Lower leg skin (tissue), 4 donors: ENCODE measurements at places on chromosomes 2 and 18. TPM values are rescaled to one million over a fixed set of nuclear protein-coding genes. Genes with fewer than 3 reads are reported as not detected.

DNA sequence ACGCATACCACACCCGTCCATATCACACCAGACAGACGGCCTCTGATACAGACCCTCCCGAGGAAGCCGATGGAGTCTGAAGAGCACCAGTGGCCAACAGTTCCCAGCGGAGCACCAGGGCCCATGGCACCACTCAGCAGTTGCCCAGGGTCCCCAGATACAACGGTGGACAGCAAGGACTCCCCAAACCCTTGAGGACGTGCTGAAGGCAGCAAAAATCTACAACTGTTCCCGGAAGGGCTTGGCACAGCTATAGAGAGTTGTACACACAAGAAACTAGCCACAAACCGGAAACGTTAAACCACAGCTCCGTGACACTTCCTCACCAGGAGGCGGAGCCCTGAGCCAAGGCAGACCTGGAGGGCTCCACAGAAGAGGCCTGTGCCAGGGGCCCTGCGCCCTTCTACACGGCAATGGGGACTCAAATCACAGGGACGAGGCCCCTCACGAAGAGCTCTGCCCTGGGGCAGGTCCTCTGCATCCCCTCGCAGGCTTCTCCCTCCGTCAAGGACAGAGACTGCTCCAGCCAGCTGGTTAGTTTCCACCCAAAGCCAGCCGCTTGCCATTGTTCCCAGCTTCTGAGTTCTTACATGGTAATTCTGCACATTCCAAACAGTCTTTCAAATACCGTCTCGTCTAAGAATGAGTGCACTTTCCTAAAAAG, 133.4 kb downstream of the HDAC4 start:
- DNase-seq, result peak; percentile 82

- DNase-seq, result no peak
These were observed 30.6 kb downstream of the HNRNPLL start for GRCh38 chr2:38572167-38572566.

DNA sequence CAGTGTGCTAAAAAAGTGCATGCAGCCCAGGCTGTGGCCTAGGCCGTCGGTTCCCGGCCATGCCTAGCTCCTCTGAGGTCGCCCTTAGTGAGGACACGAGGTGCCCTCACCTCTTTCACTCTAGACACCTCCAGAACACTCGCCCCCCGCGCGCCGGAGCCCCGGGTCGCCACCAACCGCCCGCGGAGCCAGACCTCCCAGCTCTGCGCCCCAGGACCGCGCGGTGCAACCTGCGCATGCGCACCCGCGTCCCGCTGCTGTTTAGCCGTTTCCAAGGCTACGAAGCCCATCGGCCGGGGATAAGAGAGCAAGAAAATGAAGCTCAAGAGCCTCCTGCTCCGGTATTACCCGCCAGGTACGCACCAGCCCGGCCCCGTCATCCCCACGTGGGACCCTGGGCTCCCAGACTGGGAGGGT, at the start of gene DAW1:
DAW1 (plus strand) TSS at position 257 of the 417 bp plus-strand sequence; CDS start at position 316, 59 bp downstream.
- DNase-seq, result peak; percentile 82

DNA sequence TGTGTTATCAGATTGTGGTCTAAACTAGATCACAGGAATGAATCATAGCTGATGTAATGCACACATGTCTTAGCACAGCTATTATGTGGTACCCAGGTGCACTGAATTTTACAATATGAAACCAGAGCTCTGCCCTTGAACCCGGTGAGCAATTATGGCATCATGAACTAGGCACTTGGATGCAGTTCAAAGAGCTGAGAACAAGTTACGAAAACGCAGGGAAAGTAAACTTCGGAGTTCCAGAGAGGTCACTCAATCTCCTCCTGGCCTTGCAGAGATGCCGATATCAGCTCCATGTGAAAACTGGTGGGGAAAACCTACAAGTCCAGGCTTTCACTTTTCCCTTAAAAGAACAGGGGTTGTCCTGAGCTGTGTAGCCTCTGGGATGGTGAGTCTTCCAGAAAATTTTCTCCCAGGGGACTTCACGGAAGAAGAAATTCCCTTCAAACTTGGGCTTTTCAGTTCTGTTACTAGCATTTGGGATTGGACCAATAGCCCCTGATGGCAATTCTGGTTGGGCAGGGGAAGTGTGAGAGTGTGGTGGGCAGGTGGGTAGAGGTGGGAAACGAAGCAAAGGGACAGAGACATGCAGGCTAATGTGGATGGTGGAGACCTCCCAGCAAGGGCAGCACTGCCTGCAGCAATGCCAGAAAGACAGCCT, 71.1 kb upstream of the SH3BP4 start:
- DNase-seq, result no peak

TLX2 gene
- total RNA-seq, result not detected
